Stimulated activated CD8-positive, alpha-beta memory T cell treated with anti-CD3 and anti-CD28 coated beads, Interleukin-2, amount 100 ng/mL, for 1 hour (primary cell): ENCODE measurements at places on chromosomes 2 and 18.

DNA sequence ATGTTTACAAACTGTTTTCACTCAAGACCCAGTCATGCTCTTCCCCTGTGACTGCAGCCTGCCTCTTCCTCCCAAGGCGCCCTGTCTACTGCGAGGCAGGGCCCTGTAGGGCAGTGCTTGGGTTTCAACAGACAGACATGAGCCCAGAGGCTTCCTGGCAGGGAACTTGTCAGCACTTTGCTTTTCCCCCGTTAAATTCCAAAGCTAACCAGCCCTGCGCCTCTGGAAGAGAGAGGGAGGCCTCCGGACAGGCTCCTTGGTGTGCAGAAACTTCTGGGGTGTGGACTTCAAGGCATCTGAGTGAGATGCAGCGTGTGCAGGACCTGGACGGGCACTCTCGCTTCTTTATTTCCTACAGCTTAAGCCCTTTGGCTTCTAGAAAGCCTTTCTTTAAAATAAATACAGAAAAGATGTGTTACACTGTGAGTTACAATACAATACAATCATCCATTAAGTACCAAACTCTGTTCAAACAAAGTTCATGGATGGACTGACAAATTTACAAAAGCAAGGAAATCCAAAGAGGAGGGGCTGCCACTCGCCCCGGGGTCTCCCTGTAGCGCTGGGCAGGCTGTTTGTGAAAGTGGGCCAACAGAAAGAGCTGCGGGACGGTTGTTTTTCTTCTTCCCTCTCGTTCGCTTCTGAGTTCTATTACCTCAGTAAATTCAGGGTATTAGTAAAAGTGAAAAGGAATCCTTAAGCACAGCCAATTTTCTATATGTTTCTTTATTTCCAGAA is 8.8 kb upstream of the ZNF516 start:
- no peak for DNase-seq

DNA sequence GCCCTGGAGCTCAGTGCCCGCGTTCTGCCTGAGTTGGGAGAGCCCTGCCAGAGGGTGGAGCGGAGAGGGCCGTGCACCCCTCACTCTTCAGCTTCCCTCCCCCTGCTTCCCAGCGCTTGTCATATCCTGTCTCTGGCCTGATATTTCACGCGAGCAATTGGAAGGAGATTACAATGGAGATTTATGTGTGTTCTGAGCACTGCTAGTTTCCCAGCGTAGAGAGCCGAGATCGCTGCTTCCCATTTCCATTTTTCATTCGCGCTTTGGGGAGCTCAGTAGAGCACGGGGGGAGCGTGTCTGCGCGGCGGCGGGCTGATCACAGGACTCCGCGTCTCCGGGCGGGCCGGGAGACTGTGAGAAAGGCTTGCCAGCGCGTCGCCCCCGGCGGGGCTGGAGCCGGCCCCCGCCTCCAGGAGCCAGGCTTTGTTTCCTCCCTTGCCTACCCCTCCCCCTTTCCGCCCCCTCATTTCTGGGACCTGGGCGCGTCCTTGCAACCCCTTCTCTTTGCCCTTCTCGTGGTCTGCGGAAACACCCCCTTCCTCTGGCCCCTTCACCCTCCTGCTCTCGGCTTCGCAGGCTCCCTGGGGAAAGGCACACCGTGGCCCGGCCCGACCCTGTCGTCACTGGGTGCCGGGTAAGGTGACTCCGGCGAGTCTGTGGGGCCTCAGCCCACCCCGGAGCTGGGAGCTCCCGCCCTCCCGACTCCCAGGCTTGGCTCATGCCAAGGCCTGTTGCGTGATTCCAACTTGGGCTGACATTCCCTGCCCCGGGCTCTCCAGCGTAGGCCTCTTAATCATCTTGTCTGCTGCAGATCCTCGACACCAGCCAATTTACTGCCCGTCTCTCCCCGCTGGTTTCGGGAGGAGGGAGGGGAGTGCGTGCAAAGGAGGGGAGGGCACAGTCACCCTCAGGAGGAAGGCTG is 5.8 kb downstream of the DLX2 start:
- DNase-seq = no peak

DNA sequence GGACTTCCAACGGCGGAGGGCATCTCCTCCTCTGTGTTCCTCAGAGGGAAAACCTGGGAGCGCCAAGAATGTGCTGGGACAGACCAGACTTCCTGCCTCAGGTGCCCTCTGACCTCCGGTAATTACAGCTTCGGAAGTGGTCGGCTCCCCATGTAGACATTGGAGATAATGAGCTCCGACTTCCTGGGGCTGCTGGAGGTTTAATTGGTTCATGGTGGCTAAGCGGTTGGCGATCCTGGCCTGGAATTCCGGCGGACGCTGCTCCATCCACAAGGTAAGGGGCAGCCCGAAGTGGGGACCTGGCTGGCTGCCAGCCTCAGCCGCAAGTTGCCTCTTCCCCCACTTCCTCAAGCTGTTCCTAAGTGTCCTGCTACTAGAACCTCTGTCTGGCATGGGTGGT is 83.2 kb upstream of the EPC2 start:
- DNase-seq = no peak

GRCh38 chr2:175523001-175523400 is 341.5 kb upstream of the ATP5MC3 start:
- DNase-seq = no peak

- DNase-seq = no peak
Measured at GRCh38 chr2:204673877-204674276, 128.6 kb downstream of the PARD3B start.

DNA sequence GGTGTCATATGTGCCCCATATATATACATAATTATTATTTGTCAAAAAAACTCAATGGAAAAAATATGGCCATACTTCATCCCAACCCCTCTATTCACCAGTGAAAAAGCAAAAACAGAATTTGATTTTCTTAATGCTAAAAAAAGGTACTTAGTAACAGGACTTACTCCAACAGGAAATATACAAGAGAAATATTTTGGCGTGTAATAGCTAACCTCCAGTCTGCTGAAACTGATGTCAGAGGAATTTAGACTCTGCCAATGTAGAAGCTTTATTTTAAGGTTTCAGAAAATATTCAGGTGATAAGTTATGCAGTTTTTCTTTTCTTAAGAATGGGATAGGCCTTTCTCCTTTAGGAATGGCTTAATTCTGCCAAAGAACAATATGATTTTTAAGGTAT is 72.6 kb downstream of the TMEFF2 start:
- DNase-seq = no peak

GRCh38 chr18:24395049-24395795 is 2.4 kb downstream of the OSBPL1A start:
- no peak for DNase-seq

DNA sequence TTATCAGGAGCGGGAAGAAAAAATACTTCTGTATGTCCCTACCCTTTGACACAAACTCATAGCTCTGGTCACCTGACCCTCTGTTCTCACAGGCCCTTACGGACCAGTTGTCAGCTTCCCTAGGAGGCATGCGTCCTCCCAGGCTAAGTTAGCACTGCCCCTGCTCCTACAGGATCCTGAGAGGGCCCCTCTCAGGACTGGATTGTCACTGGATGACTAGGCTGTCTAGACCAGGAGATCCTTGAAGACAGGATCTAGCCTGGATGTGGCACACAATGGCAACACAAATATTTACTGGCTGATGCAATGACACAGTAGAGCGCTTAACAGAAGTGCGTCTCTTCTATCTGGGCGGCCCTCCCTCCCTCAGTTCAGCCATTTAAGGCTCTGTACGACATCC is 7.7 kb downstream of the FAM228A start:
- DNase-seq = no peak

DNA sequence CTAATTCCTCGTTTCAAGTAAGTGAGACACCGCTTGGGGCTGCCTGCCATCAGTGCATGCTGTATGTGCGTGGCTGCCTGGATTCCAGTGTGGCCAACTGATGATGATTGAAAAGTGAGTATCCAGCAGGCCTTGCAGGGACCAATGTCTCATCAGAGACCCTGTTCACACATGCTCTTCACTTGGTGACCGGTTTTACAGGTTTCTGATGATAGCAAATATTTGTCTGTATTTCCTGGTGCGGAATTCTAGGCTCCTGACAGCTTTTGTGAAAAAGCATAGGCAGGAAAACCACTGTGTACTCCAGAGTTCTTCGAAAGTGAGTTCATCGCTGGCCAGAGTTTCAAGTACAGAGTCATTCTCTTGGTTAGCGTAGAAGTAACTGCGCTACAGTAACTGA is 13.8 kb upstream of the YWHAQ start:
- no peak for DNase-seq

DNA sequence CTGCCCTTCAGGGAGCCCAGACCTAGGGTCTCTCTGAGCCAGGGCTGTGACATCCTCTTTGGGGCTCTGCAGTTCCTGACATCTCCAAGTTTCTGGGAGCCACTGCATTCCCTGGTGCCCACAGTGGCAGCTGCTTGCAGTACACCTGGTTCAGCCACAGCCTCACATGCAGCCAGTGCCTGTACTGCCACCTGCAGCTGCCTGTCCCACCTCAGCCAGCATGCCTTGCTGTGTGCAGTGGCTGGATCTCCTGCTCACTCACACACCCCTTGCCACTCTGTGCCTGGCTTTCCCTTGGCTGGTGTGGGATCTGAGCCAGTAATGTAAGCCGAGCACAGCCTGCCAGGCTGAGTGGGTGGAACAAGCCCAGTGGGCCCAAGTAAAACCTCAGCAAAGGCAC is 1288.7 kb downstream of the CNTNAP5 start:
- DNase-seq = no peak
